ENCODE measurements at places on chromosomes 2 and 18.

DNA sequence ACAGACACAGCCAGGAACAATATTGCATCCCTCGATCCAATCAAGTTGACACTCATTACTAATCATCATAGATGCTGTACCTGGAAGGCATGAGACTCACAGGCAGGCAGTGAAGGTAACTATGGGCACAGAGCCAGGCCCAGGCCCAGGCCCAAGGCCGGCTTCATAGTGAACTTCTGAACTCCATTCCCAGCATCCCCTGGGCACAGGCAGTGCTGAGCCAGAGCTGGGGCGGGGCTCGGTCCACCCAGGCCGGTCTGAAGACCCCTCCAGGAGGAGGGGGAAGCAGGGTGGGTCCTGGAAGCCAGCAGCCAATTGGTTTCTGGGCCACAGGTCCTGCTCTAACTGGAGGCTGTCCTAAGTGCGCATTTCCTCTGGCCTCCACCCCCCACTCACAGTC, 37.6 kb downstream of the MLPH start:
- no peak for DNase-seq

GRCh38 chr2:37020212-37020886, 54.0 kb upstream of the STRN start:
- no peak for DNase-seq

GRCh38 chr2:239463541-239464165, 62.8 kb upstream of the HDAC4 start:
- no peak for DNase-seq

GRCh38 chr2:9889812-9890261, 46.6 kb downstream of the TAF1B start:
- DNase-seq = no peak

- DNase-seq = no peak
Measured at GRCh38 chr2:201859949-201860348, 53.6 kb downstream of the CDK15 start.

DNA sequence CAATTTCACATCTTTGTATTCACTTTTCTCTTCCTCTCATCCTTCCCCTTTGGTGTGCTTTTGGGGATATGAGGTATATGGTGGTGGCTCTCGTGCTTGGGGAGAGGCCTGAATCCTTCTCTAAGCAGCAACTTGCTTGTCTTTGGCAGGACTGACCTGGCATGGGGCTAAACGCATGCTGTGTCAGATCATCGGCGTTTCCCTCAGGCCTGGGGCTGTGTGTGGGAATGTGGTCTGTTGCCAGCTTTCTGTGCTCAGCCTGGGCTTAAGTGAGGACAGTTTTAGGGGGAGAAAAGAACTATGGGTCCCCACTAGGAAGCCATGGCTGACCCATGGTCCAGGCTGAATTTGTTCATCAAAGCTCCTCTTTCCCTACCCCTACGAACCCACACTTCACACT, 60.7 kb downstream of the TET3 start:
- DNase-seq = no peak

GRCh38 chr2:197045115-197045514, 118.6 kb upstream of the PGAP1 start:
- DNase-seq = no peak

DNA sequence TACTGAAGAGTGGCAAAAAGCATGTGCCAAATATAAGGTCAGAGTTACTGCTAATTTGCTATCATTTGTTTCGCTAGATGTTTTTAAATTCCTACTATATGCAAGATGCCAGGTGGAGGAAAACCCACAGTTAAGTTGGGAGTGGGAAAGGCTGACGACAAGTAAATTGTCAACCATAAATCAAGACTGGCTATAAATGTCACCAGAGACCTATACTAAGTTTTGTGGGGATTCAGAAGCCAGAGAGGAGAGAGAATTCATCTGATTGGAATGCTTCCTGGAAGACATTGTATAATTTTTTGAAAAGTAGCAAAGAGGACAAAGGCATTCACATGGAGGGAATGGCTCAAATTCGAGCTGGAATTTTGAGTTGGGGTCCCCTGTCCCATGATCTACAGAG, 64.3 kb downstream of the CFAP221 start:
- DNase-seq = no peak

DNA sequence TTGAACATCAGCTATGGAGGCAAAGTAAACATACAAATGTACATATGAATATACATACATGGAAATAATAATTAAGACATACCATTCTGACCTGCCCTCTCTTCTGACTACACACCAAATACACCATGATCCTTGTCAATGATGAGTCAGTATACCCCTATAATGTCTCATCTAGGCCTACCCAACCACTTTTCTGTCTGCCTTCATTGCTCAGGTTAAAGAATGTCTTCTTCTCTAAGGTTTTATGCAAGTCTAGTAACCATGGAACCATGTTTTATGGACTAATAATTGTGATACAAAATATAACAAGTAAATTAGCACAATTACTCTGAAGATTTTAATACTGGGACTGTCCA, 128.7 kb downstream of the NCKAP5 start:
- DNase-seq = no peak
